ENCODE measurements at places on chromosomes 11 and 22.

DNA sequence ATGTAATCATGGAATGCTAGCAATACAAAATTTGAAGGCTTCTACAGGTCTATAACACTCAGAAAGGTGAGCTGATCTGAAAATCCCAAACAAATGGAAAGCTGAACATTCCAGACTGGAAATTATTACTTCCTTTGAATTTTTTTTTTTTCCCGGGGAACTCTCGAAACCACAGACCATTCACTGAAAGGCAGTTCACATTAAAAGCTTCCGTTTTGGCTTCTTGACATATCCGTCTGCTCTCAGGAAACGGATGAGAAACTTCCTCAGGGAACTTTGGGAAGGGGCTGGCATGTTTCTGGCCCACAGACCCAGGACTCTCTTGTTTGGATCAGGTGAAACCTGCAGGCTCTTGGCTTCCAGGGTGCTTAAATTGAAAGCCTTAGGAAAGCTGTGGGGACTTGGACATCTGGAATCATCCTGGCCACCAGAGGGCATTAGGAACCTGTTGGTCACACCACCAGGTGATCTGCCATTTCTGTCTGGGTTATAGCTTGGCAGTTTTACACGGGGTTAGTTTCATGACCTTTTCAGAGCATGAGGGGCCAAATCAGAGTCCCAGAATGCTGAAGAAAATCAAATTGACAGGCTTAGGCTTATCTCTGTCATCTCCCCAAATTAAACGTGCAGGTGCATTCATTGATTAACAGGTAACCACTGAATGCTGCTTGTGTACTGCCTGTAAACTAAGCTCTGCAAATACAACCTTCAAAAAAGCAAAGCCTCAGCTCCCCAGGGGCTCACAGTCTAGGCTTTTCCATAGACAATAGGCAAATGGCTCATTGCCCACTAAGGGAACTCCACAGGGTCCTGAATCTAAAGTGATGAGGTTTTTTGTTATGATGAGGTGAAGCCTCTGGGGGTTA lies 22.7 kb upstream of the GRAMD1B start:
- peak; percentile 83 for DNase-seq

- no peak for DNase-seq
These were observed at the start of gene CHADL for GRCh38 chr22:41240377-41241132. Gene CHADL, minus strand, starts transcription at chr22:41240931. Its CDS starts 50 bp downstream, at chr22:41240881.

GRCh38 chr11:44125598-44125997 lies 30.1 kb downstream of the EXT2 start:
- DNase-seq = no peak

DNA sequence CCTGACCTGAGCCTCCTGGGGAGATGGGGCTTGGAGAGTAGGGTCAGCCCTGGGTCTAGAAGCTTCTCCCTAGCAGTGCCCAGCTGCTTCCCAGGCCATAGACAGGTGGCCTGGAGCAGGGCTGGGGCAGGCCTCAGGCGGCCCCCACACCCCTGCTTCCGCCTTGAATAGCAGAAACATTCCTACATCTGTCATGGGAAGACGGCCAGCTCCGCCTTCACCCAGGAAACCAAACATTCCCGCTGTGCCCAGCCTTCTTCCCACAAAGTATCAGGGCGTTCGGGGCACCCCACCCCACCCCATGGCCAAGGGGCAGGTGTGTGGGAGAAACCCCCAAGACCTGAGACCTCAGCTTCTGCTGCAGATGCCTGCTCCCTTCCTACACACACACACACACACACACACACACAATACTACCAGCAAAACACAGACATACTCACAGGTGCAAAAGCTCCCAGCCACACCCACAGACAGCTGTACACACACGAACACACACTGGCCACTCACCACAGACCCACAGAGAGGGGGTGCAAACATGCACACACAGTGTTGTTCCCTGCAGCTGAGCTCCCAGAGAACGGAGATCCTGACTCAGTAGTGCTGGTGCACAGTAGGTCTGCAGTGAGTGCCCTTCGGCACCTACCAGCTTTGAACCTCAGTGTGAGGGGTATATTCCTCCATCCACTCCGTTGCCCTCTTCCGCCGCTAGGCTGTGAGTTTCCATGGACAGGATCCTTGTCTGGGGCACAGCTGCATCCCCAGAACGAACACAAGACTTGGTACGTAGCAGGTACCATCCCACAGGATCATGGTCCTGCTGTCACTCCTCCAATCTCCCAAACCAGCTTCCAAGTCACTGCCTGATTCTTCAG lies 37.4 kb downstream of the PDGFB start:
- no peak for DNase-seq

Data from Karpas-422 (cell line).